Small intestine (tissue), 16 donors: ENCODE measurements at places on chromosomes 5 and 9. TPM values are rescaled to one million over a fixed set of nuclear protein-coding genes. Genes with fewer than 3 reads are reported as not detected.

The CERCAM gene
- 4.3 TPM for polyA plus RNA-seq

The PHF24 gene
- not detected for polyA plus RNA-seq

The CNTNAP3 gene
- 0.86 TPM for polyA plus RNA-seq

The ZBTB6 gene
- 3.8 TPM for polyA plus RNA-seq

The TMC1 gene
- not detected for polyA plus RNA-seq

The FBP1 gene
- 497 TPM for polyA plus RNA-seq

The ADAMTSL1 gene
- 0.97 TPM for polyA plus RNA-seq

The PDZD2 gene
- not detected for polyA plus RNA-seq

The FOXI1 gene
- 0.09 TPM for polyA plus RNA-seq

The BHMT gene
- 2.5 TPM for polyA plus RNA-seq

The RANBP3L gene
- polyA plus RNA-seq = not detected

The RFK gene
- 49.7 TPM for polyA plus RNA-seq

The ORM1 gene
- 0.15 TPM for polyA plus RNA-seq

The C7 gene
- 111 TPM for polyA plus RNA-seq

The TAF1L gene
- not detected for polyA plus RNA-seq

The SVEP1 gene
- 5.8 TPM for polyA plus RNA-seq
